ENCODE measurements at places on chromosomes 4 and X. TPM values are rescaled to one million over a fixed set of nuclear protein-coding genes. Genes with fewer than 3 reads are reported as not detected.

PABPC1L2A gene
- not detected for total RNA-seq

ADH7 gene
- total RNA-seq = not detected

TMEM31 gene
- total RNA-seq = not detected

SYTL4 gene
- 14.8 TPM for total RNA-seq

Data from mammary microvascular endothelial cell (primary cell).